ENCODE measurements at places on chromosomes 16 and 17.

GRCh38 chr16:301950-302349 is 19.0 kb downstream of the PDIA2 start:
- no peak for DNase-seq

DNA sequence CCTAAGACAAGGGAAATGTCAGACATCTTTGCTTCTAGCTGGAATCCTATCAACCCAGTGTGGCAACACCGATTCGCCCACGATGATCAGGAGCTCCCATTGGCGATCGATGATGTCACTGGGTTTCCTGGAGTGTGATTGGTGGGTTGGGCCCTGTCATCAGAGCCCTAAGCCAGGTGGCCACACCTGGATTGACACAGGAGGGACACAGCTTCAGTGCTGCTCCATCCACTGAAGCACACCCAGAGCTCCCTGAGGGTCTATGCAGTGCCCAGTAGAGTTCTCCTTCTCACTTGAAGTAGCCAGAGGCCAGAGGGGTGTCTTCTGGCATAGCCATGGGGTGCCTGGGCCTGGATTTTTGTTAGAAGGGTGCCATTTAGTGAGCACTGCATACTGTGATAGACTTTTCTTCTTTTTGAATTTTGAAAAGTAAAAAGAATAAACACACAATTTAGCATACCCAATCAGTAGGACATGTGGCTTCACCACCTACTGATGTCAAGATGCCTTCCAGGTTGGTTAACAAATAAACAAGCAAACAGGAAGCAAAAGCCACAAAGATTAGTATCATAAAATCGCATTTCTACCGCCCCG is 77.6 kb downstream of the CMIP start:
- no peak for DNase-seq

DNA sequence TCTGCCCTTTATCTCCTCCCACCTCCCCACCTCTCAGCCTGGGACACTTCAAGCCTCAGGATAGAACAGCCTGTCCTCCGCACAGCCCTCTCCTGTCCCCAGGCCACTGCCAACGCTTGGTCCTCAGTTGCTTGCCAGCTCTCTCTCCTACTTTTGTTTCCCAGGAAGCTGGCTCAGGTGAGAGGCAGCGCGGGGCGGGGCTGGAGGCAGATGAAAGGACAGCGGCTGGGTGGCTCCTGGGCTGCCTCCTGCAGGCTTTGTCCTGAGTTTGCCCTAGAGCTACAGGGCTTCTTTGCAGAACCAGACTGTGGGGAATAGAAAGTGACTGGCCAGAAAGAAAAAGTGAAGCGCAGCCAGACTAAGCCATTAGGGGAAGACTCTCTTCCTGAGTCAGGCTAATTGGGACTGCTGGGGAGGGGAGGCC is 48.2 kb upstream of the CDC42EP4 start:
- no peak for DNase-seq

DNA sequence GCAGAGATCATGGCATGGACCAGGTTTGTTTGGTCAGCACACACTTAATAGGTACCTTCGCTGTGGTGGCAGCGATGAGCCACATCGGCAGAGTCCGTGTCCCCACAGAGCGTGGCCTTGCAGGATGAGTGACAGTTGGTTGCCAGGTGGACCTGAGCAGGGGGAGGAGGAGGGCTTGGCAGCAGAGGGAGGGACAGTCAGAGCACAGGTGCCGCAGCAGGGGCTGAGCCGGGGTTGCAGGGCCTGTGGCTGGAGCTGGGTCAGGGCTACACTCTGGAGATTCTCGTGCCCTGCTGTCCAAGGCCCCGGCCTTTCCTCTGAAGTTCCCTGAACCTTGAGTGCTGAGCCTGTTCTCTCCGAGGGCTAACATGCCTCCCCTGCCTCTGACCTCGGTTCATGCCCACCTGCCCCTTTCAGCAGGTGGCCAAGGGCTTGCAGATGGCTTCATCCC is 24.8 kb downstream of the POLR3E start:
- DNase-seq: no peak

DNA sequence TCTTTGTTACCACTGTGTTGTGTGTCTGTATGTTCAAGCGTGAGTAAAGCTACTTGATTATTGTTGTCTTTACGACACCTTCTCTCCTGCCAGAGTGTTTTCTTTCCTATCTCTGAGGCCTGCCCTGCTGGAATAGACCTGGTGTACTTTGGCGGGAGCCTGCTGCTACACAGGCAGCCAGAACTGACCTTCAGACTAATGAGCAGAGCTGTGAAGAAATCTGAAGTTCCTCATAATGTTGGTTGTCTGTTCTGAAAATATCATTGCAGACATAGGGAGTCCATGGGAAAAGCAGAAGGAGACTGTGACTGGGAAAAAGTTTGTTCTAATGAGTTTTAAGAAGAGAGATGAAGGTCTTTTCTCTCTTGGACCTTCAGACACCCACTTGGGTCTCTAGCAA is 9.8 kb downstream of the RHOT1 start:
- no peak for DNase-seq

- peak; percentile 29 for DNase-seq
Measured at GRCh38 chr17:28574526-28574925, 2.2 kb downstream of the ALDOC start.

GRCh38 chr17:37702598-37702997 is 42.3 kb downstream of the HNF1B start:
- DNase-seq: no peak

DNA sequence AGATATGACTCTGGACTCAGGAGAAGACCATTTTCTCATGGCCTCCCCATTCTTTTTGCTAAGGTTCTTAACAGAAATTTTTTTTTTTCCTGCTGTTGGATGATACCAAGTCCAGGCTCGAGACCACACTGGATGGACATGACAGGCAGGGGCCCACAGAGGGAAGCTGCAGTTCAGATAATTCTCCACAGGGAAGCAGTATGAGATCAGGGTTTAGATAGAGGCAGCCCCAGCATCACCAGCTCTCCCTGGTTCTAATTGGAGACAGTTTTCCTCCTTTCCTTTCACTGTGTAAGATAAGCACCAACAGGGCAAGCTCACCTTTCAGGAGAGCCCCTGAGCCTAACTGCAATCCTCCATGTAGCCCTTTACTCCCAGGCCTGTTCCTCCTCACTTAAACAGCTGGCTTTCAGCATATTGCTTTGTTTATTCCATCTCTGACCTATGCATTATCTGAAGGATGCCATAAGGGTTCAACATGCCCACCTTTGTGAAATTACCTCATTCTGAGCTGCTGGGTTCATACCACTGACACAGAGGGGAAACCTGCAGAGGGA is 108.1 kb downstream of the SNX11 start:
- DNase-seq: no peak

DNA sequence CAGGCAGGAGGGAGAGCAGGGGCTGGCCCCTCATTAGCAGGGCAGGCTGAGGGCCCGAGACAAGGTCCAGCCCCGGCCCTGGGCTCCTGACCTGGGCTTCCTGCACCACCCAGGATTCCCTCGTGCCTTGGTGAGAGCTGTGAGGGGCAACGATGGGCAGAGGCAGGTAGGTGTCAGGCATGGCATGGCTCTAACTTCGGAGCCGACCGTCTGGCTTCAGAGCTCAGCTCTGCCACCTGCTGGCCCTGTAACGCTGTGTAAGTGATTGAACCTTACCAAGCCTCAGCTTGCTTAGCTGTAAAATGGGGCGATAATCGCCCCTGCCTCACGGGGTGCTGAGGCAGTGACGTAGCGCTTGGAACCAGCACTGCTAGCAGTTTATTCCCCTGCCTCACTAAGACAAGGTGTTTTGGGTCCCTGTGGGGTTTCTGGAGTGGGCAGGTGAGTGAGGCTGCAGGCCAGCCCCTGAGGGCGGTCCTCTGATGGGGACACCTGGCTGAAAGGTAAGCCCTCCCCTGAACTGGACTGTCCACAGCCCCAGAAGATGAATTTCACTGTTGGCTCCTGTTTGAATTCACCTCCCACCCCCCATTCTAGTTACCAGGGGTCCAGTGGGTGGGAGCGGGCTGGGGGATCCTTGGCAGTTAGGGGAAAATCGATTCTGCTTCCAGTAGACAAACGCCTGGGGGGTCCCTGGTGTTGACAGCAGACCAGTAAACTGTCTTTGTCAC is 184.8 kb upstream of the GSE1 start:
- DNase-seq: peak; percentile 52

GRCh38 chr16:14388243-14388642 is 241.8 kb downstream of the PARN start:
- DNase-seq: no peak

DNA sequence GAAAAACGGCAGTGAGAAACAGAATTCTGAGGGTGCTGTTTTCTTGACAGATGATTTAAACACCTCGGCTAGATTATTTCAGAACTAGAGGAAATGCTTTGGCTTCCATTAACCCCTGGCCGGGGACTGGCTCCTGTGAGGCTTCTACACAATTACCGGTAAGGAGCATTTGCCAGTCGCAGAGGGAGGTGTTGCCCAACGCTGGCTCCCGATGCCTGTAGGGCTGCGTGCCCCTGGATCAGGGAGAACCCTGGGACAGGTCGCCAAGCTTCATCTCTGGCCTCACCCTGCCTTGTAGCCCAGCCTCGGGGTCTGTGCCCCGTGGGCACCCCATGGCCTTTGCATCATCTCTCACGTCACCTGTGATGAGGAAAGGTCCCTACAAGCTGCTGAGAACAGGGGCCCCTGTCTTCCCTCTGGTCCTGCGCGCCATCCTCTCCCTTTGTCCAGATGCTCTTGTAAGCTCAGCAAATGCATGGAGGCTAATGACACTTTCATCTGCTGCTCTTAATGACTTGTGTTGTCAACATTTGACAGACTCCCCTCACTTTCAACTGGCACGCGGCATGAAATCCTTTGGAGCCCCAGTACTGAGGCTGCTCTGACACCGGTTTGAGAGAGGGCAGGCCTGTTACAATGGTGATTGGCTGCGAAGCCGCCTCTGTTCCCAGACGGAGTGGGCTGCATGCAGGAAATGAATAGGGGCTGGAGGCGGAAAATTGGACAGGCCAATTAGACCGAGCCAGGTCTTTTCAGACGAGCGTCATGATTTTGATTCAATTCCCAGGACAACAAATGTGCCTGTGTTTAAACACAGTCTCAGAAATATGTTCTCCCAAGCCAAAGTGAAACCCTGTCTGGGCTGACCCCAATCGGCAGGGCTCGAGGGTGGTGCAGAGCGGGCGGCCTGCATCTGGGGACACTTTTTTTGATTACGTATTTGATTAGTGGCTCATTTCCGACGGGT is 85.5 kb upstream of the DOC2B start:
- DNase-seq: no peak

- DNase-seq: no peak
Measured at GRCh38 chr16:67657751-67658518, 2.1 kb downstream of the ACD start.

DNA sequence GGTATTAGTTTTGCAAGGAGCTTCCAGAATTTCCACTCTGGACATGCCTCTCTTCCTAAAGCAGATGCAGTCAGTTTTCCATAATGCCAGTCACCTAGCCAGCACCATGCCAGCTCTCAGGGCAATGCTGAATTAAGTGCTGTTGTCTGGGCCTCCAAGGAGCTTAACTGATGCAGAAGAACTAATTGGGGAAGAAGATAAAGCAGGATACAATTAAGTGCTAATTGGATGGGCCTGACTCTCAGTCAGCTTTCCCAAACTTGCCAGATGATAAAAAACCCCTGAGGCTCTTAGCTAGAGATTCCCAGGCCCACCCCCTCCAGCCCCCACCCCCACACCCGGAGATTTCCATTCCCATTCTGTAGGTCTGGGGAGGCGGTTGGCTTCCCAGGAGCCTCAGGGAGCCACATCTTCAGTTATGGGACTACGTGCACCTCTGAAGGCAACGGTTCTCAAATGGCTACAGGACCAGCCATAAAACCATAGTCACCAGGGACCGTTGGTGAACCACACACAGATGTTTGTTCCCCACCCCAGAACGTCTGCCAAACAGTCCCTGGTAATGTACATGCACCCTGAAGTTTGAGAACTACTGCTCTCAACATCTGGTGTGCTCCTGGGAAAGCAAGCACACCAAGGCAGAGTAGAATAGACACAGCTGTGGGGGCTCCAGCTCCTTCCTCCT is 499.1 kb upstream of the CDH5 start:
- no peak for DNase-seq

DNA sequence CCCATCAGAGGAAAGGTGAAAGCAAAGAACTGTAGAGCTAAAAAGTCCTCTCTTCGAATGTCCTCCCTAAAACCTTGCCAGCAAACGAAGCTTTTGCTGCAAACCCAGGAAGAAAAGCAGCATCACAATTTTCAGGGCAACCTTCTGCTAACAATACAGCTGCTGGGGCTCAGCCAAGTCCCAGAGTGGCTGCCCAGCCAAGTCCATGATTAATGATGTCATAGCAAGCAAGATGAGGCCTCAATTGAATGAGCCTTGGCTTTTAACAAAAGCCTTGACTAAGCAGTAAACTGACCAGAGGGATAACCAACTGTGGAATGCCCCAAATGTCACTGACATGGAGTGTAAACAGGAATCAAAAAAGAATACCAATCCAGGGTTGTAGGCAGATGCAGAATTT is 342.7 kb downstream of the PMP22 start:
- no peak for DNase-seq

DNA sequence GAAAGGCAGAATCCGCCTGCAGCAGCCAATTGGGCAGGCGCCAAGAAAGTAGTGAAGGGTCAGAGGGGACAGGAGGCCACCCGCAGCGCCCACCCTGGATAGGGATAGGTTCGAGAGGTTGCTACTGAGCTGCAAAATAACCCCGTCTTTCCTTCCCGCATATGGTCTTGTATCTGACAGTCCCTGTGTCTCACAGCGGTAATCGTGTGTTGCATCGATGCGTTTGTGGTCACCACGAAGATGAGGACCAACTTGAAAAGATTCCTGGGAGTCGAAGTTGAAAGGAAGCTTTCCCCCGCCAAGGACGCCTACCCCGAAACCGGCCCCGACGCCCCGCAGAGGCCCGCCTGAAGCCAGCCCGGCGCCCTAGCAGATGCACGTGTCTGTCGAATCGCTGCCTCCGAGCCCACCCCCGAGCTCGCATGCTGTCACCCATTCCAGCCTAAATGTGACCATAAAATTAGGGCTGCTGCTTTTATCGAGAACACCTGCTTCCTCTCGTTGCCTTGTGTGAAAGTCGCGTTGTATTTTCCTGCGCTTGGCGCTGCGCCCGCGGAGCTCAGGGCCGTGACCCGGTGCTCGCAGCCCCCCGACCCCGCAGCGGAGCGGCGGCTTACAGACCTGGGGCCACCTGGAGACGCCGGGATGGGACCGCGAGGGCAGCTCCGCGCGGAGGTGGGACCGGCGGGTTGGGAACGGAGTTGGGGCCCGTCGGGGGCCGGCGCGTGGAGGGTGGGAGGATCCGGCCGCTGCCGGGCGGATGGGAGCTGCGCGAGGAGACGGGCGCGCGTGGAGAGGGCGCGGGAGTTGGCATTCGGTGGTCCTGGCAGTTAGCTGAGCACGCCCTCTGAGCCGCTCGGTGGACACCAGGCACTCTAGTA is at the start of gene CMTM2:
Gene CMTM2 (plus strand): TSS at position 813 of the 881 bp plus-strand sequence. CDS start 145 bp downstream, outside the sequence.
- peak; percentile 42 for DNase-seq

GRCh38 chr17:40980596-40980995 is 3.5 kb downstream of the KRT40 start:
- no peak for DNase-seq

DNA sequence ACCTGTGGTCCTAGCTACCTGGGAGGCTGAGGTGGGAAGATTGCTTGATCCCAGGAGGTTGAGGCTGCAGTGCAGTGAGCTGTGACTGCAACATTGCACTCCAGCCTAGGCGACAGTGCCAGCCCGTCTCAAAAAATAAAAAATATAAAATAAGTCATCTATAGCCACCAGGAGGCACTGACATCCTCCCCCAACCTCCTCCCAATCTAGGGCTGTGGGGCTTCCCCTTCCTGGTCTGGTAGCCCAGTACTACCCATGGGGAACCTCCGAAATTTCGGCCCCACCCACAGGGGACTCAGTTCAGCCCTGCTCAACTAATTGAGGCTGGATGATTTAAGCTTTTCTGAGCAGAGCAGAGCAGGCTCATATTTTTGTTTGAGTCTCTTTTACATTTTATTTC is 3.2 kb downstream of the ZSCAN10 start:
- DNase-seq: peak; percentile 54
